ENCODE measurements at places on chromosomes 1 and 21. TPM values are rescaled to one million over a fixed set of nuclear protein-coding genes. Genes with fewer than 3 reads are reported as not detected.
A peak's percentile ranks its signal among the peaks of the same experiment; 100 is the strongest.

DNA sequence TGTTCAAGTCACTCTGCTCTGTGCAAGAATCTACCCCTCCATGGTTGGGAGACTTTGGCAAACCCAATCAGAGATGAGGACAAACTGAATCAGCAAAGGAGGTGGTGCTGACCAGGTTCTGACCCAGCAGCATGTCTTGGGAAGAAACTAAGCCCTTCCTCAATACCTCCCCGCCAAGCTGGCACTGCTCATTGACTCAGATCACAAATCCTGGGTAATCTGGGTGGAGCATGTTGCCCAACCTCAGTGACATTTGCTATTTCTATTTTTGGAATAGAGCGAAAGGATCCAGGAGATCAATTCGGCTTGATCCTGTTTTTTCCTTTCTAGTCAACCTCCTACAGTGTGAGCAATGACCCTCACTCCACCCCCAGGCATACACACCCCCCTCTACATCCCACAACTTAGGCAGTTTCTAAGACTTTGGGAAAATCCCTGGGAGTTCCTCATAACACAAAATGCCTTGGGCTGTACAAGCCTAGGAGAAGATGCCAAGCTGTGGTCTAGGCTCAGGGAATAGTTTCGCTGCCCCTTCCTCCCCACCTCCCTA, 166.8 kb upstream of the KCNJ6 start:
- DNase-seq: no peak

DNA sequence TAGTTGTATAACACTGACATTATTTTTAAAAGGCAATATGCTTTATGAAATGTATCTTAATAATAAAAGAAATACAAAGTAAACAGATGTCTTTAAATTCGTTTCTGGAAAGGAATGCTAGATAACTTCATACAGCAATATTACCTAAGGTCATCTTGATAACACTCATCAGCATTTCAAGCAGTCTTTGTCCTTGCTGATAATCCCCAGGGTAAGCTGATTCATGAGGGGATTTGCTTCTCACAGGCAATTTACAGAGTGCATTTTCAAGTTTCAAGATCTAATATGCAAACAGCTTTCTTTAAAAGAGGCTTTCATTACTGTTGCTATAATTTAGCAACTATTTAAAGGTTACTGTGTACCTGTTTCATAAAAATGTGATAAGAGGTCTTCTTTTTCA, 75.2 kb upstream of the NEK2 start:
- DNase-seq: no peak

GRCh38 chr1:233530665-233531386, 83.1 kb upstream of the KCNK1 start:
- DNase-seq: no peak

GRCh38 chr1:218538341-218538740, 193.2 kb downstream of the TGFB2 start:
- DNase-seq: no peak

- DNase-seq: no peak
Measured at GRCh38 chr1:172609528-172609927, 49.4 kb upstream of the FASLG start.

- peak; percentile 79 for DNase-seq
Measured at GRCh38 chr1:37479255-37480124, 5.1 kb downstream of the ZC3H12A start.

GRCh38 chr1:59516881-59517280, 220.0 kb downstream of the FGGY start:
- DNase-seq: no peak

- DNase-seq: no peak
Measured at GRCh38 chr1:156894711-156895454, 1.4 kb downstream of the PEAR1 start.

DNA sequence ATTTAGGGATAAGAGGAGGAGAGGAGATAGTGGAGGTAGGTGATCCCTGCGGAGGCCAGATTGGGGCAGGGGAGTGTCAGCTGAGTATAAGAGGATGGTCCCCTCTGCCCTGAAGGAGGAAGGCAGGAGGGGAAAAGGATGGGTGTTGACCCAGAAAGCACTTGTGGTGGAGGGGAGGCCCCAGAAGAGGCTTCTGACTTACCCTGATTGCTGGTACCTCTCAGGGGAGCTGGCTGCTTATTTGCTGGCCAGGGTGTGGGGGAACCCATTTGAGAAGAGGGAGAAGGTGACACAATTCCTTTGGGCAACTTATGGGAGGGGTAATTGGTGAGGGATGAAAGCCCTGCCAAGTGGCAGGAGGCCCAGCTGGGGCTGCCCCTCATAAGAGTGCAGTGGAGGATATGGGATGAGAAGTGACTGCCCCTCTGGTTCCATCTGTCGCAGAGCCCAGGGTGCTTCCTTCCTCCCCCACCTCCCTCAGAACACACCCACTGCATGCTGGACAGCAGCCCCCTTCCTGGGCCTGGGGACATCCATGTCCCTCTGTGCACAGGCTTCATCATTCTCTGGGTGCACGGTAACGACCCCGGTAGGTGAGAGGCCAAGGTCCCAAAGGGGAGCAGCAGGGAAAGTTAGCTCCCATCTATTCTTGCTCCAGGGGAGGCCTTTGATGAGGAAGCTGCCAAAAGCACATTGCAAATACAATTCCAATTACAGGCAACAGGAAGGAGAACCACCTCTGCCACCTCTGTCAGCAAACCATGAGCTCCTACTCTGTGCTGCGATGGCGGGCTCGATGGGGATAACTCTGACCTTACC, 1.4 kb upstream of the PCSK9 start:
- DNase-seq: no peak

DNA sequence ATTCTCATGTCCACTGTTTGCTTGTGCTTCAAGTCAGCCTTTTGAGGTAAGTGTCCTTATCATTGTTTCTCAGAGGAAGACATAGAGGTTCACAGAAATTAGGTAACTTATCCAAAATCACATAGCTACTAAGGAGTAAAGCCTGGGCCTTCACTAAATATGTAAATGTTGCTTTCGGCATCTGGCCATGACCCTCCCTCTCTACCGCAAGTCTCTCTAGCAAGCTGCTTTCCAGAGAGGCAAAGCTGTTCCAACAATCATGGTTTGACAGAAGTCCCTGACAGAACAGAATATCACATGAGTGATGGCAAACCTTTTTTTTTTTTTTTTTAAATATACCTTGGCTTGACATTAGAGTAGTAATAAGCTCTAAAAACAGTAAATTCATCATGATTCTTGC, 94.5 kb upstream of the F3 start:
- DNase-seq: no peak

GRCh38 chr1:201395936-201396335, 3.2 kb downstream of the LAD1 start:
- no peak for DNase-seq

DNA sequence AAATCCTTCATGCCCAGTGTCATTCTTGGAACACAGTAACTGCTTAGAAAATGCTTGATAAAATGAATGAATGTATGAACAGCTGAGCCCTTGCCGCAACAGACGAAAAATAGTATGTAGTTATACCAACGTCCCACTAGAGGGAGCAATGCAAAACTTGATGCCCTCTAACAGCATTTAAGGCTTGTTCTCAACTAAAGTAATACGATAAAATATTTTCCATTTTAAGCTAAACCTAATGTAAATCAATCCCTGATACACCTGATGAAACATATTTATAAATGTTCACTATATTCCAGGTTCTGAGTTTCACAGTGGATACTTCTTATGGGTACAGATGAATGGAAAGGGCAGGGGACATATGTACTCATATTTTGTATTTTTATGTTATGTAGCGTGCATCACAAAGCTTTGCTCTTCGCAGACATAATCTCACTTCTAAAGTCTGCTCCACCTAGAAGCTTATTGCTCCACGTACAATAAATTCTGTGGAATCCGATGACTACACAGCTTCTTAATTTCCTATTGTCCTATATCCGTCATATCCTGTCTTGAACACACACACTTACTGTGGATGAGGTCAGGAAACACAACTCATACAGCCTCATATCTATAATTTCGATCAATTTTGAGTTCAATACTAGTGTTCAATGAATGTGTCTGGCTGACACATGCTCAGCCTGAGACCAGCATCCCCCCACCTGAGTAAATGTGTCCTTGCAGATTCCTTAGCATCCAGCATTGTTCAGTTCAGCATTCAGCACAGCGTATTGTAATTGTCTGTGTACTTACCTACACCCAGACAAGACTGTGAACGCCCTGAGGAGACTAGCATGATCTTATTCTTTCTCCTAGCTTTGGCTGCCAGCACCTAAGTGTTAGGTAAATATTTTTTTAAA, 4.4 kb upstream of the UTP25 start:
- no peak for DNase-seq

GRCh38 chr1:194342484-194343262, 1156.3 kb upstream of the B3GALT2 start:
- DNase-seq: no peak

- no peak for DNase-seq
Measured at GRCh38 chr1:59136541-59137275, 160.2 kb upstream of the FGGY start.

GRCh38 chr1:32619701-32620485, 30.5 kb downstream of the ZBTB8OS start:
- no peak for DNase-seq

DNA sequence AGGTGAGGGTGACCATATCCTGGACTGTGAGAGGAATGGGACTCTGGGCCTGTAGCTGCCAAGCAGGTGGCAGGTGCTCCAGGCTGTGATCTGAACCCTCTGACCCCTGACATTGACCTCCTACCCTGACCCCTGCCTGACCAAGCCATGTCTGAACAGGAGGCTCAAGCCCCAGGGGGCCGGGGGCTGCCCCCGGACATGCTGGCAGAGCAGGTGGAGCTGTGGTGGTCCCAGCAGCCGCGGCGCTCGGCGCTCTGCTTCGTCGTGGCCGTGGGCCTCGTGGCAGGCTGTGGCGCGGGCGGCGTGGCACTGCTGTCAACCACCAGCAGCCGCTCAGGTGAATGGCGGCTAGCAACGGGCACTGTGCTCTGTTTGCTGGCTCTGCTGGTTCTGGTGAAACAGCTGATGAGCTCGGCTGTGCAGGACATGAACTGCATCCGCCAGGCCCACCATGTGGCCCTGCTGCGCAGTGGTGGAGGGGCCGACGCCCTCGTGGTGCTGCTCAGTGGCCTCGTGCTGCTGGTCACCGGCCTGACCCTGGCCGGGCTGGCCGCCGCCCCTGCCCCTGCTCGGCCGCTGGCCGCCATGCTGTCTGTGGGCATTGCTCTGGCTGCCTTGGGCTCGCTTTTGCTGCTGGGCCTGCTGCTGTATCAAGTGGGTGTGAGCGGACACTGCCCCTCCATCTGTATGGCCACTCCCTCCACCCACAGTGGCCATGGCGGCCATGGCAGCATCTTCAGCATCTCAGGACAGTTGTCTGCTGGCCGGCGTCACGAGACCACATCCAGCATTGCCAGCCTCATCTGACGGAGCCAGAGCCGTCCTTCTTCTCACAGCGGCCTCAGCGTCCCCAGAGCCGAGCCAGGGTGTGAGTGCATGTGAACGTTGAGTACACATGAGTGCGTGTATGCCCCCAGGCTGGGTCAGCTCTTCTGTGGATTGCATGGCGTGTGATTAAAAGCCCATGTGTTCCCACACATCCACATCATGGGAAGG, 3.1 kb downstream of the TMEM125 start:
- DNase-seq: no peak

GRCh38 chr1:26570287-26570686, 40.7 kb downstream of the RPS6KA1 start:
- DNase-seq: no peak

GRCh38 chr1:44294588-44295007, 60.5 kb downstream of the ERI3 start:
- peak; percentile 49 for DNase-seq

DNA sequence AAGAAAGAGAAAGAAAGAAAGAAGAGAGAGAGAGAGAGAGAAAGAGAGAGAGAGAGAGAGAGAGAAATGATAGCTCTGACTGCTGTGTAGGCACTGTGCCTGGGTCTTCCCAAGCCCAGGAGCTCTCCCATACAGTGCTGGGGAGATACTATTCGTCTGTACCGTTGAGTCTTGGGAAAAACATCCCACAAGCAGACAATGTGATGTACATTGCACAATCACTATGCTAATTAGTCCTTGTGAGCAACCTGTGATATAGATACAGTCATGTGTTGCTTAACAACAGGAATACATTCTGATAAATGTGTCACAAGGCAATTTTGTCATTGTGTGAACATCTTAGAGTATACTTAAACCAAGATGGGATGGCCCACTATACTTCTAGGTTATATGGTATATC, 381.0 kb downstream of the HHAT start:
- DNase-seq: no peak

GRCh38 chr1:114034567-114035303, 55.5 kb downstream of the OLFML3 start:
- DNase-seq: no peak

DNA sequence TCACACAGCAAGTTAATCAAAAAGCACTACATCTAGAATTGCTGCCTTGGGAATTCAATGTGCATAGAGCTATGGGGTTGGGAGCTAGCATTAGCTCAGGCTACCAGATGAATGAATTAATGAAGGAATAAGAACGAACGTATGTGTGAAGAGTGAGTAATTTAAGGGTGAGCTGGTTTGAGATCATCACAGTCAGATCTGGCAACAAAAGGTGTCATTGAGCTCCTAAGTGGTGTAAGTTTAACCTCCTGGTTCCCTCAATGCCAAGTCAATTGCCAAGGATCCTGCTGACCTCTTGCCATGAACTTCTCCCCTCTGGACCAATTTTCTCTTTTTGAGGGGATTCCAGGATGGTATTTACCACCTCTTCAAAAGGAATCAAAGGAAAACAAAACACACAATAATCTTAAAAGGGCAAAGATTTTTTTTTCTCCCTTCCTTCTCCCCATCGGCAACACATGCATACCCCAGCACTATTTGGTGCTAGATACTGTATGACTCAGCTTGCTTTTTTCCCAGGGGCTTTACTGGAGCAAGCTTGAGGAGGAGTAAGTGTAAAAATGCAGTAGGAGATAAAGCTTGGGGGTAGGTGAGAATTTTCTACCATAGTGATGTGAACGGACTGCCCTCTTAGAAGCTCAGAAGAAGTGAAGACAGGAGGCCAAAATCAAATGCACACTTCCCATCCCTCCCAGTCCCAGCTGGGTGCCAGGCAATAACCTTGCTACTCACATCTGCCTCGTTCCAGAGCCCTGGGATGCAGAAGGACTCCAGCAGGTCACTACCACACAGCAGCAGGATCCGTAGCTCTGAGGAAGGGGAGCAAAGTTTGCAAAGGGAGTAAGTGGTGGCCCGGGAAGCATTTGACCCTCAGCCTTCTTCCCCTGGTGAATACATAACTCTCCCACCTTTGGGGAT, 92.0 kb downstream of the LAMC2 start:
- no peak for DNase-seq

The MTARC2 gene
- total RNA-seq: 7.3 TPM

The CLDN17 gene
- total RNA-seq: not detected

The SLAMF1 gene
- total RNA-seq: not detected

The OR2L5 gene
- 0.41 TPM for total RNA-seq

The RERE gene
- total RNA-seq: 1,626 TPM

The CLCA4 gene
- total RNA-seq: not detected
